Stimulated activated CD8-positive, alpha-beta memory T cell treated with anti-CD3 and anti-CD28 coated beads, Interleukin-7, amount 100 ng/mL, for 24 hours (primary cell): ENCODE measurements at places on chromosomes 12 and 14.

DNA sequence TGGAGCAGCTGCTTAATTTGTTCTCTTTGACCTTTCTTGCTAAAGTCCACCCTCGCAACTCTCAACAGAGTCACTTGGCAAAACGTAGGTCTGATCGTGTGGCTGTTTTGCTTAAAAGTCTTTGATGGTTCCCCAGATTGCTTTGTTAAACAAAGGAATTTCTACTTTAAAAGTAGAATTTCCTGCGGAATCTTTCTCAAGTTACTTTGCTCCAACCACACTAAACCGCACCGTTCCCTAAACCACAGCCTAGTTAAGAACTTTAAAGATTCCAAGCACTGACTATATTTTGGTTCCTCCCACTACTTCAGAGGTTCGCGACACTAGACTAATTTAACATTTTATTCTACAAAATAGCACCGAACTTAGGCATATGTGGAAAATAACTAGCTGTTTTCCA is 114.8 kb upstream of the FGD4 start:
- no peak for DNase-seq

- DNase-seq, result no peak
Measured at GRCh38 chr14:36212577-36212976, 36.1 kb upstream of the PTCSC3 start.

DNA sequence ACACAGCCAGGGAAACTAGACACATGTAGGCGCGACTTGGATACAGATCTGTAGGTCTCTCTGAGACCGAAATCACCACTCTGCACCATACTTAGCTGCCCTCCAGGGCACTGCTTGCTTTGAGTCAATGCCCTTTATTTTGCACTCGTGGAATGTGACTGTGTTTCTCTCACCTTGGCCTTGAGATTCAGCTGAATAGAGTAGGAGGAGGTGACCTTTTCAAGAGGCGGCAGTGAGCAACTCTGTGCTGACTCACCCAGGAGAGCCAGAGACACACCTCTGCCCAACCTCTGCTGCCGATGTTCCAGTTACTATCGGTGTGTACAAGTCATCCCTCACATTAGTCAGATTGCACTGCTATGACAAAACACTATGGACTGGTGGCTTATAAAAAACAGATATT is 583.4 kb downstream of the VRK1 start:
- peak; percentile 34 for DNase-seq

- DNase-seq, result no peak
Measured at GRCh38 chr12:132558042-132558856, 52.1 kb downstream of the LRCOL1 start.

DNA sequence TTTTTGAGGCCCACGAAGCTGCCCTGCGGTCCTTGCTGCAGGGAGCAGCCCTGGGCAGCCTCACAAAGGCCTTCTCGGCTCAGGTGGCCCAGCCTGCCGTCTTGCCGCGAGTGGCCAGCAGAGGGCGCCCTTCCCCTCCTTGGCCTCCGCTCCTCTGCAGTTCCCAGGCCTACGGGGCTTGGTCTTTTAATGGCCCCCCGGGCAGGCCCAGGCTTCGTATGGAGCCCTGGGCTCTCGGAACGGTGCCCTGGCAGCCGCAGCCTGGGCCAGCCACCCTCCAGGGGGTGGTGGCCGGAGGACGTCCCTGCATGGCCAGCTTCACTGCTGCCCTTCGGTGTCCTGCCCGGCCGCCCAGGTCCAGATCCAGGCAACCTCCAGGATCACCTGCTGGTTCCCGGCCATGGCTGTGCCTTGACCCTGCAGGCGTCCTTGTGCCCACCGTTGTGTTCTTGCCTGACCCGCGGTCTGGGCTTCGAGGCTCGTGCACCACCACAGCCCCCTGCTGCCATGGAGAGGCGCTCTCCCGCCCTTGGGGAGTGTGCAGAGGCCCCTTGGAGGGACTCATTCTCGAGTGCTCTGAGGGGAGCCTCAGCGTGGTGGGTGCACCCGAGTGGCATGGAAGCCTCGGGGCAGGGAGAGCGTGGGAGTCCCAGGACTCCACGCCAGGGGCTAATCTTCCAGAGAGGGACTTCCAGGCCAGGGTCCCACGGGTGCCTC is 9.4 kb downstream of the ASPG start:
- DNase-seq, result peak; percentile 66
